A375 (cell line): ENCODE measurements at places on chromosomes 7 and 10. TPM values are rescaled to one million over a fixed set of nuclear protein-coding genes. Genes with fewer than 3 reads are reported as not detected.

Gene MKI67
- 83.6 and 85.4 TPM in 2 replicates for total RNA-seq

Gene MBL2
- 0.05 and 0.26 TPM in 2 replicates for total RNA-seq

Gene MPP7
- total RNA-seq, result 2.2 and 3.4 TPM in 2 replicates

Gene CH25H
- total RNA-seq, result not detected in 2 replicates

Gene NAPEPLD
- 4.5 TPM in 2 replicates for total RNA-seq

Gene SBDS
- total RNA-seq, result 84.1 and 91.0 TPM in 2 replicates

Gene ODAD2
- 1.3 and 1.8 TPM in 2 replicates for total RNA-seq

Gene SPDYE11
- not detected in 2 replicates for total RNA-seq

Gene DUS4L
- 10.3 and 17.0 TPM in 2 replicates for total RNA-seq

Gene MARVELD1
- total RNA-seq, result 28.9 and 34.7 TPM in 2 replicates

Gene WEE2
- not detected in 2 replicates for total RNA-seq

Gene DYNC1I1
- 0.94 and 3.7 TPM in 2 replicates for total RNA-seq

Gene UPK3BL2
- 21.6 and 24.7 TPM in 2 replicates for total RNA-seq

Gene PON1
- total RNA-seq, result not detected in 2 replicates

Gene DNAJC12
- 6.4 and 9.7 TPM in 2 replicates for total RNA-seq

Gene PKD2L1
- total RNA-seq, result not detected in 2 replicates

Gene PHKG1
- 0.50 TPM in 1 of 2 replicates, not detected in the other for total RNA-seq

Gene SPDYE16
- 0.08 TPM in 1 of 2 replicates, not detected in the other for total RNA-seq

Gene TAS2R41
- not detected in 2 replicates for total RNA-seq

Gene MMD2
- not detected in 2 replicates for total RNA-seq

Gene ARF5
- 161 and 188 TPM in 2 replicates for total RNA-seq

Gene H2AZ2
- 271 and 294 TPM in 2 replicates for total RNA-seq

Gene FAM25G
- not detected in 2 replicates for total RNA-seq

Gene GDF2
- total RNA-seq, result not detected in 2 replicates

Gene PTPRN2
- total RNA-seq, result 0.34 TPM in 1 of 2 replicates, not detected in the other

Gene NEBL
- total RNA-seq, result 2.2 and 7.8 TPM in 2 replicates

Gene VIPR2
- not detected in 2 replicates for total RNA-seq

Gene PRSS1
- not detected in 2 replicates for total RNA-seq

Gene IKZF1
- not detected in 2 replicates for total RNA-seq

Gene SLC39A12
- not detected in 2 replicates for total RNA-seq

Gene HIBADH
- 63.4 and 74.3 TPM in 2 replicates for total RNA-seq

Gene NPY4R2
- 0.29 TPM in 1 of 2 replicates, not detected in the other for total RNA-seq

Gene PRKAR1B
- total RNA-seq, result 28.4 and 30.1 TPM in 2 replicates

Gene INSYN2A
- not detected in 2 replicates for total RNA-seq

Gene CDH23
- 0.05 and 2.0 TPM in 2 replicates for total RNA-seq

Gene KEL
- 0.45 and 0.83 TPM in 2 replicates for total RNA-seq

Gene COL13A1
- 59.4 and 61.0 TPM in 2 replicates for total RNA-seq

Gene TRAPPC14
- total RNA-seq, result 17.1 and 26.5 TPM in 2 replicates

Gene CLDN15
- total RNA-seq, result 6.2 and 8.5 TPM in 2 replicates

Gene CPEB3
- 0.48 and 0.75 TPM in 2 replicates for total RNA-seq

Gene CHST15
- 0.64 and 1.2 TPM in 2 replicates for total RNA-seq

Gene PCDH15
- total RNA-seq, result 0.27 and 0.68 TPM in 2 replicates

Gene TMEM196
- not detected in 2 replicates for total RNA-seq

Gene RASSF4
- 1.7 and 2.6 TPM in 2 replicates for total RNA-seq

Gene NFE2L3
- 22.6 and 22.7 TPM in 2 replicates for total RNA-seq

Gene GOT1
- 52.7 and 63.4 TPM in 2 replicates for total RNA-seq

Gene STRIP2
- total RNA-seq, result 5.1 and 7.6 TPM in 2 replicates

Gene CCDC146
- total RNA-seq, result 0.24 and 0.91 TPM in 2 replicates
